ENCODE measurements at places on chromosomes 13 and 19. TPM values are rescaled to one million over a fixed set of nuclear protein-coding genes. Genes with fewer than 3 reads are reported as not detected.

ZNF439 gene
- 8.9 TPM for total RNA-seq

FCER2 gene
- total RNA-seq = not detected

DNA sequence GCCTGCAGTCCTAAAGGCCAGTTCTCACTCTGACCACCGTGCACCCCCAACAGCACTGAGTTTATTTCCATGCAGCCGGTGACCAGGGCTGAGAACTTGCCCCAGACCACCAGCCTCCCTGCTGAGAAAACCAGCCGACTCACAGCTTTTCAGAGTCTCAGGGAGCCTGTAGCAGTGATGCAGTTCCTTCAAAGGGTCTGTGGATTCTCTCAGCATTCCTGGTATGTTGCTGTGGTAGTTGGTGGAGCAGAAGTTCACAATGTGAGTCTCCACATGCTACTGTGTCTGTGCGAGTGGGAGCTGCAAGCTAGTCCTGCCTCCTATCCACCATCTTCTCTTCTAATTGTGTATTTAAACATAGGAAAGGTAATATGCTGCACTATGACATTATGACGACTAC lies 254.9 kb upstream of the KLF12 start:
- no peaks in the 10 kb centered on the region for H3K36me3 ChIP-seq
- H3K27ac ChIP-seq = no peak overlapping the region
- DNase-seq = no peak
- H3K4me3 ChIP-seq = no peak overlapping the region
- no peaks in the 10 kb centered on the region for H3K27me3 ChIP-seq

DNA sequence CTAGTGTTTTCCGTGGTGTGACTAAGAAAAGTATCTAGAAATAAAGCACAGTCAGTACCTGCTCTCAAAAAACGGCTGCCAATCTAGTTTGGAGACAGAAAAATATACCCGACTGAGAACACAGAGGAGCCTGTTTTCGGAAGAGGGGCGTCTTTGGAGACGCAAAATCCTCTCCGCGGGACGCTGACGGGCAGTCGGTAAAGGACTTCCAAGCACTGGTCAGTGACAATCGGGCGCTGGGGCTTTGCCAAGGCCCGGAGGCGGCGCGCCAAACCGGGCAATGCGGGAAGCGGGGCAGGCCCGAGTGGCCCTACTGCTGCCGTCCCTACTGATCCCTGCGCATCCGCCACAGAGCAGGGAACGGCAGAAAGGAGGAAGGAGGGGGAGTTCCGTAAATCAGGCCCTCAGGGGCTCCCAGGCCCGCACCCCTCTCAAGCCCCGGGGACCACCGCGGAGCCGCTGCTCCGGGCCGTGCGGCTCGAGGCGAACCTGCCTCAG lies 588 bp upstream of the DPY19L3 start:
- H3K4me1 ChIP-seq = peaks cover 32% of the 10 kb centered on the region
- no peaks in the 10 kb centered on the region for H3K27me3 ChIP-seq
- DNase-seq = no peak
- peaks cover 14% of the 10 kb centered on the region for H3K36me3 ChIP-seq

DNA sequence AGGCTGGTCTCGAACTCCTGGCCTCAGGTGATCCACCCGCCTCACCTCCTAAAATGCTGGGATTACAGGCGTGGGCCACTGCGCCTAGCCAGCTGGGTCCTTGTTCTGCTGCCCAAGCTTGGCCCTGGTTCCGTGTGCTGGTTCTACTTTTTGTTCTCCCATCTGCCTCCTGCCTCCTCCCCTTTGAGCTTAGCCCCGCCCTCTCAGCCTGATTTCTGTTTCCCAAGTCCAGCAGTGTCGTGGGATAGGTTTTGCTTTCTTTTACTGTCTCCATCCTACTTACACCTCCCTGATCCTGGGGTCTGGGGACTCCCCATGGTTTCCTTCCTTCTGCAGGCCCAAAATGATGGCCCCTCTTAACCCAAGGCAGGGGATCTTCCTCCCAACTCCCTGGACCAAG lies 2.4 kb downstream of the BLOC1S3 start:
- no peak overlapping the region for H3K27ac ChIP-seq
- no peak for DNase-seq
- peaks cover 46% of the 10 kb centered on the region for H3K4me1 ChIP-seq
- no peak overlapping the region for H3K4me3 ChIP-seq
- H3K27me3 ChIP-seq = no peaks in the 10 kb centered on the region
